ENCODE measurements at places on chromosomes 6 and 20. TPM values are rescaled to one million over a fixed set of nuclear protein-coding genes. Genes with fewer than 3 reads are reported as not detected.

Gene SRPK1
- 62.6 TPM for total RNA-seq

Gene DXO
- 17.2 TPM for total RNA-seq

Gene MMP24
- under 0.01 TPM for total RNA-seq

Gene RBPJL
- not detected for total RNA-seq

Gene COL21A1
- 0.39 TPM for total RNA-seq

Gene MRAP2
- 0.08 TPM for total RNA-seq

Gene TUBB1
- total RNA-seq, result not detected

Gene ZNF133
- 15.4 TPM for total RNA-seq

Gene MRPL18
- total RNA-seq, result 108 TPM

Gene TCP11
- not detected for total RNA-seq

Gene NKX2-4
- total RNA-seq, result not detected

Gene LCA5
- total RNA-seq, result 1.9 TPM

Gene CLDN20
- not detected for total RNA-seq

Data from hair follicular keratinocyte (primary cell).